ENCODE measurements at places on chromosomes 6 and 20.

- no peak for DNase-seq
Observed at GRCh38 chr20:50190251-50191064, at the start of gene CEBPB. TSS of gene CEBPB (plus strand) at chr20:50190830. CDS start at chr20:50191034, 204 bp downstream.

GRCh38 chr6:2760882-2761842, 4.0 kb upstream of the WRNIP1 start:
- DNase-seq: no peak

DNA sequence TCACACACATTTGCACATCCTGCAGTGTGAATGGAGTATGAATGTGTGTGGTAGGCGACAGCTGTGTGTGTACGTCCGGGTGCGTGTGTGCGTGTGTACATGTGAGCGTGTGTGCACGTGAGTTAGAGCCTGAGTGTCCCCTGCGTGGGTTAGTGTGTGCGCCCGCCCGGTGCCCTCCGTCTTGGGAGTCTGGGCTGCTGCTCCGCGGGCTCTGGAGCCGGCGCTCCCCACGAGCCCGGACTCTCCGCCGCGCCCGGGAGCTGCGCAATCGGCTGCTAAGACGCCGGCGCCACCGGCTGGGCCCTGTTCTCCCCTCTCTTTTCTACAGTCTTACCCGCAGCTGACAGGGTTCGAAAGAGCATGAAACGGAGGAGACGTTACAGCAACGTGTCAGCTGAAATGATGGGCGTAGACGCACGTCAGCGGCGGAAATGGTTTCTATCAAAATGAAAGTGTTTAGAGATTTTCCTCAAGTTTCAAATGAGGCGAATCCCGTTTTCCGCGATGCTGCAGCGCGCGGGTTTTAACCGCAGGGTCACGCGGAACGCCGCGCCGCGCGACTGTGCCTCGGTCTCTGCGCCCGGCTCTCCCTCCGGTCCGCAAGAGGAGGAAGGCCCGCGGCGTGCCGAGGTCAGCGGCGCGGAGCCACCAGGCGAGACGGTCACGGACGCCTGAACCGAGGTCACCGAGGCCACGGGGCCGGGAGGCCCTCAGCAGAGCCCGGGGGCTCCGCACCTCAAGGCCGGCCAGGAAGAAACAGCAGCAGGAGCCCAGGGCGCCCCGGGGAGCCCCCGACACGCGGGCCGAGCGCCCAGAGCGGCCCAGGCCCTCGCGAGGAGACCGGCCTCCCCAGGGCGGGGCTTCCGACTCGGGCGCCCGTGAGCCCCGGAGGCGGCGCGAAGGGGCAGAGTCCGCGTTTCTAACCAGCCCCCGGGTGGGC, 95.3 kb upstream of the BHLHE23 start:
- DNase-seq: no peak

DNA sequence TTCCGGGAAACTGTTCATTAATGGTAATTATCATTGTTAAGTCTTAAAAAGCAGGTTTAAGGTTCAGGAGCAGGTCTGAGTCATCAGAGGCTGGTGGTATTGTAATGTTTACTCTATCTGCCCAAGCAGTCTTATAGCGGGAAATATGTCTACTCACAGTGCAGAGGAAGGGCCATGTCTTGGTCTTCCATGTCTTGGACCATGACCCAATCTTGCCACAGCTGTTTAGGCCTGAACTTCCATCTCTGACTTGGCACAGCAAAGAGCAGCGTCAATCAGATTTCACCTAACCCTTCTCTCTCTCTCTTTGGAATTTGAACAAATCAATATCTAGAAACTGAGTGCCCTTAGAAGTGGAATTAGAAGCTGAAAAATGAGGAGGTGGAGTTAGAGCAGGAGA, 25.8 kb downstream of the SLC2A12 start:
- DNase-seq: no peak

DNA sequence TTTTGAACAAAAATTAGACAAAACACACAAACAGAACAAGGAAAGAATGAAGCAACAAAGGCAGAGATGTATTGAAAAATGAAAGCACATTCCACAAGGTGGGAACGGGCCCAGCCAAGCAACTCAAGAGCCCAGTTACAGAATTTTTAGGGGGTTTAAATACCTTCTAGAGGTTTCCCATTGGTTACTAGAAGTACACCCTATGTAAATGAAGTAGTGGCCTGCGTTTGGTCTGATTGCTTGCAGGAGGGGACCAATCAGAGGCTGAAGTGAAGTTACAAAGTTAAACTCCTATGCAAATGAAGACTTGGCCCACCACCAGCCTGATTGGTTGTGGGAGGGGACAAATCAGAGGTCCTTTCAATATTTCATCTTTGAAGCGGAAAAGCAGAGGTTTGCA, 593.7 kb upstream of the MMS22L start:
- DNase-seq: no peak

- no peak for DNase-seq
Observed at GRCh38 chr6:5073992-5074391, 11.1 kb upstream of the PPP1R3G start.

DNA sequence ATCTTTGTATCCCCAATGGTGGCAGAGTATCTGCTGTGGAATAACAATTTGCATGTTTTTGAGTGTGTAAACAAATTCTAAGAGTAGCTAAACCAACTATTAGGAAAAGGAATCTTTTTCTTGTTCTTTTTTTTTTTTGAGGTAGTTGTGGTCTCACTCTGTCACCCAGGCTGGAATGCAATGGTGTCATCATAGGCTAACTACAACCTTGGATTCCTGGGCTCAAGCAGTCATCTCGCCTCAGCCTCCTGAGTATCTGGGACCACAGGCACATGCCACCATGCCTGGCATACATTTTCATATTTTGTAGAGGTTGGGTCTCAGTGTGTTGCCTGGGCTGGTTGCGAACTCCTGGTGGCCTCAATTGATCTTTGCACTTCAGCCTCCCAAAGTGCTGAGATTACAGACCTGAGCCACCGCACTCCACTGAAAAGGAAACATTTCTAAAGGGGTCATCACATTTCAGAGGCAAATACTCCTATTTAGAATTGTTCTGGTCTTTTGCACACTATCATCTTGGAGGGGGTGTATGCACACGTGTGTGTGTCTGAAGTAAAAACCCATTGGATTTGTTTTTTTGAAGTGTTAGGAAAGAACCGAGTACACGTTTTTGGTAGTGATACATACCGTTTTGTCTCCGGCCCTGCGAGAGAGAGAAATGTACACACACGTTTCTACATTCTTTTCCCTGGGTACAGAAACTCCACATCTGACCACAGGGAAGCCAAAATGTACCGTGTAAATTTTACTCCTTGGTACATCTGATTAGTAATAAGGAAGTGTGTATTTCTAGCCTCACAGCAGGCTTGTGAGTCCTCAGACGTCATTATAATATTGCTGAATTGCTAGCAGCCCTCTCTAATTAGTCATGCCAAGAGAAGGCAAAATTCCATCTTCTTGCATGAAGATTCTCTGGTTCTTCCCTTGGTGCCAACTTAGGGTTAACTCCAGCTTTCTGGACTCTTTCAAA, 183.6 kb downstream of the JARID2 start:
- no peak for DNase-seq

DNA sequence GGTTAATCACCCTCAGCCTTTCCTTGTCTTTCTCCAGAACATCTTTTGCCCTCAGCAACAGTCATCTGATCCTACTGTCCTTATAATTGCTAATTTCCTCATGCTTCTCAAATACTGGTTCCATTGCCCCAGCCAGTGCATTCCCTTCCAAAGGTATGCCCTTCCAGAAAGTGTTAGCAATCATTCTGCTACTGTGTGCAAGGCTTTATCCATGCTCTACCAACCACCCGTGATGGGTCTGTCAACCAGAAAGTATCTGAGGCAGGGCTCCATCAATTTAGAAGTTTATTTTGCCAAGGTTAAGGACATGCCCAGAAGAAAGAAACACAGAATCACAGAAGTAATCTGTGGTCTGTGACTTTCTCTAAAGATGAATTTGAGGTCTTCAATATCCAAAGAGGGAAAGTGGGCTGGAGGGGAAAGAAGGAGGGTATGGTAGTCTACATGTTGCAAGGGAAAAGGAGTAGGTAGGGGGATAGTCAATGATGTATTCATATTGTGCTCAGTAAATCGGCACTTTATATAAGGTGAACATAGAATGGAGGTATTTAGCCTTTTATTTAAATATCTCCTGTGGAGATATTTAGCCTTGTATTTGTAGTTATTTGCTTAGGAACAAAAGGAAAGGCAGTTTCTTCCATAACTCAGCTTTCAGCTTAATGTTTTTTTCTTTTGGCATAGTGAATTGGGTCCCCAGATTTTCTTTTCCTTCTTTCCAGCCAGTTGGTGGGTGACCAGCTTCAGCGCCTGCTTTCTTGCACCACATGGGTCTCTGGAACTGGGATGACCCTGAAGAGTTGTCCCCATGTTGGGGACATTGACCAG, 35.2 kb upstream of the PAQR8 start:
- no peak for DNase-seq

DNA sequence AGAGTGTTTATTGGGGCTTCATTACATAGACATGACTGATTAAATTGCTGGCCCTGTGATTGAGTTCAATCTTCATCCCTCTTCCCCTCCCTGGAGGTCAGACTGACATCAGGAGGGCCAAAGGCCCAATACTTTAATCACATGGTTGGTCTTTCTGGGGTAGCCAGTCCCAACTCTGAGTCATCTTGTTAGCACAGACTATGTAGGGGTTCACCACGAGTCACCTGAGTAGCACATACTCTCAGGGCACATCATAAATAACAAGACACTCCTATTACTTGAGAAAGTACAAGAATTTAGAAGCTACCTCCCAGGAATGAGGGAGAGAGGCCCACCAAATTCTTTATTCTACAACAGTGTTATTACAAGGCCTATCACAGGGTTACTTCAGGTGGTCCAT, 11.3 kb downstream of the GINS1 start:
- DNase-seq: no peak

- DNase-seq: no peak
Observed at GRCh38 chr6:79872986-79873385, 74.4 kb downstream of the ELOVL4 start.

DNA sequence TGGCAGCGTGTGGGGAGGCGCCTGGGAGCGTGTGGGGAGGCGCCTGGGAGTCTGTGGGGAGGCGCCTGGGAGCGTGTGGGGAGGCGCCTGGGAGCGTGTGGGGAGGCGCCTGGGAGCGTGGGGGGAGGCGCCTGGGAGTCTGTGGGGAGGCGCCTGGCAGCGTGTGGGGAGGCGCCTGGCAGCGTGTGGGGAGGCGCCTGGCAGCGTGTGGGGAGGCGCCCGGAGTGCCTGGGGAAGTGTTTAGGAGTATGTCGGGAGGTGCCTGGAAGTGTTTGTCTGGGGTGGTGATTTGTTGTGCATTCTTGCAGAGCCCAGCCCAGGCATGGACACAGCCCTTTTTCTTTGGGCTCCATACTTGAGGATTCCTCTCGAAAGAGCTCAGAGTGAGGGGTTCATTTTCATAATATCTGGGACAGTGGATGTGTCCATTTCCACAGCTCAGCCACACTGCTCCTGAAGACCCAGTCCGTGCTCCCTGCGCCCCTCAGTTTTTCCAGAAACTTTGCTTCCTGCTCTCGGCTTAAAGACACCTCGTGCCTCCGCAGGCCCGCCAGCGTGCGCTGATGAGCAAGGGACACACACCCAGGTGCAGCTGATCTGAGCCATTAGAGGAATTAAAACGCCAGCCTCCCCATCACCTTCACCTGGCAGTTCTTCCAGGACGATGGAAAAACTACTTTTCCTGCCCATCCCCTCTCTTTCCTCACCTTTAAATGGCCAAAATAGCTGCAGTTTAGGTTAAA, 172.2 kb upstream of the THBS2 start:
- no peak for DNase-seq

DNA sequence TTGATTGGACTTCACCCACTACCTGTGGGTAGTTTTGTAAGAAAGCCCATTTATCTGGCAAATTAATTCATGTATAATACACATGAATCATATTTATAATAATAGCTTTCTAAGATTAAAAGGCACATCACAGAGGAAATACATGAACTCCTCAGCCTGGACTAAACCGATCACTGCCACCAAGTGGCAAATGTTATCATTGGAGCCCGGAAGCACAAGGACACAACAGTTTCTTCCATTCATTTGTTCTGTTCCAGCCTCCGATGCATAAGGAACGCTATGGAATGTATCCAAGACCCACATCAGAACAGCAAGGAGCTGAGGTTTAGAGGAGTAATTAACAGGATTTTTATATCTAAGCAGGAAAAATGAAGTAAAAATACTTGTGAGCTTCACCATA, 13.9 kb upstream of the IPCEF1 start:
- no peak for DNase-seq

DNA sequence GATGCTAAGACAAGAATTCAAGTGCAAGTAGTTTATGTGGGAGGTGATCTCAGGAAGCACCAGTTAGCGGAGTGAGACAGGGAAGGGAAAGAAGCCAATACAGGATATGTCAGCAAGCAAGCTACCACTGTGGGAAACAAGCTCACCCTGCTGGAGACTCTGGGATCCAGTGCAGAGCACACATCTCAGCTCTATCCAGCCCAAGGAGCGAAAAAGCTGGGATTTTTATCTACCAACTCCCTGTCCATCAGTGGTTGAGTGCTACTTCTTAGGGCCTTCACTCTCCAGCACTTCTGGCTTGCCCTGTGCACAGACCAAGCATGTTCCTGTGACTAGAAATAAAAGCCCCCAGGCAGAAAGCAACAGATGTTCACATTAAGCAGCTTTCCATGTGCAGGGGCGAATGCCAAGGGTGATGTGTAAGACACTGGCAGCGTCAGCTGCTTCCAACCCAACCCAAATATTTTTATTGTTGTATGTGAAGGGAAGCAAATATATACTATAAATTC, 10.8 kb upstream of the RNF24 start:
- no peak for DNase-seq

- DNase-seq: no peak
Observed at GRCh38 chr20:60884277-60884676, 367.8 kb upstream of the CDH4 start.

DNA sequence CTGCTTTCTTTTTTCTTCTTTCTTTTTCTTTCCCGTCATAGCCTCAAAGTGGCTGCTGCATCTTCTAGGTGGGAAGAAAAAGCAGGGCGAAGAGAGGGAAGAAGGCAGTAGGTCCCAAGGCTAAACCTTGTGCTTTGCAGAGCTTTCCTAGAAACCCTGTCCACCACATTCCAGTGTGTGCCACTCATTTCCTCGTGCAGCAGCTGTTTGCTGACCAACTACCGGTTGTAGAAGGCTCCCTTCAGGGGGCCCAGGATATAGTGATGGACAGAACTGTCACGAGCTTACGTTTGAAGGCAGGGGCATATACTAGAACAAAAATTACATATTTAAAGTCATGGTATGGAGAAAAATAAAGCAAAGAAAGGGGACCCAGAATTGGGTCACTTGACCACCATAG, 103.0 kb downstream of the SASH1 start:
- DNase-seq: no peak

DNA sequence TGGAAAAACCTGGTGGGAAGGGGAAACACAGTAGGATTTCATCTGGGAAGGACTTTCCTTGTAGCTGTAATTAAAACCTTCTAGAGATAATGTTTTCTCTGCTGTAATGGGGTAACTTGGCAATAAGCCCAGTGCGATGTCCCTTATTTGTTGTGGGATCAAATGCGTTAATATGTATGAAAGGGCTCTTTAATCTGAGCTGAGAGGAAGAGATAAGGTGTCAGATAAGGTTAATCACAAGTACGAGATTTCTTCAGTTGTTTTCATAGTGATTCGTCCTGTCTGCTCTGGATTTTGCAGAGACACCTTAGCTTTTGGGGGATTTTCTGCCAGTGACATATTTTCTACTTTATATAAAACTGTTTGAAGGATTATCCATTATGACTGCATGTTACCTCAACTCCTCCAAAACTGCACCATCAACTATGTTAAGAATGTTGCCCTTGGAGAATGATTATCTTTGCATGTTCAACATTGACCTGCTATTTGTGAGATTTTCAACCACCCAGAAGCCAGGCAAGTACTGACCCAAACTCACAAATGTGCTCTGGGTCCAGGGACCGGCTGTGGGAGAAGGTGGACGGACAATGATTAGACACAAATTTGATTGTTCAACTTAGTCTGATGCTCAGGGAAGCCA, 21.2 kb upstream of the ELOVL5 start:
- DNase-seq: no peak

All from glomerular endothelial cell (primary cell).